ENCODE measurements at places on chromosomes 3 and 15. TPM values are rescaled to one million over a fixed set of nuclear protein-coding genes. Genes with fewer than 3 reads are reported as not detected.

The SNRPN gene
- 183 TPM for total RNA-seq

The ABTB1 gene
- 8.4 TPM for total RNA-seq

The PLXNB1 gene
- 50.9 TPM for total RNA-seq

The FOXL2 gene
- total RNA-seq, result not detected

The GCNT3 gene
- total RNA-seq, result under 0.01 TPM

The FETUB gene
- total RNA-seq, result not detected

The GALK2 gene
- total RNA-seq, result 36.6 TPM

The BCL2A1 gene
- 0.49 TPM for total RNA-seq
